ENCODE measurements at places on chromosomes 13 and 19.

GRCh38 chr13:100160450-100160849, 71.6 kb downstream of the PCCA start:
- no peak for DNase-seq

GRCh38 chr19:670609-671075, 5.5 kb upstream of the FSTL3 start:
- DNase-seq, result no peak

- DNase-seq, result no peak
Observed at GRCh38 chr13:96960379-96960778, 33.9 kb downstream of the OXGR1 start.

DNA sequence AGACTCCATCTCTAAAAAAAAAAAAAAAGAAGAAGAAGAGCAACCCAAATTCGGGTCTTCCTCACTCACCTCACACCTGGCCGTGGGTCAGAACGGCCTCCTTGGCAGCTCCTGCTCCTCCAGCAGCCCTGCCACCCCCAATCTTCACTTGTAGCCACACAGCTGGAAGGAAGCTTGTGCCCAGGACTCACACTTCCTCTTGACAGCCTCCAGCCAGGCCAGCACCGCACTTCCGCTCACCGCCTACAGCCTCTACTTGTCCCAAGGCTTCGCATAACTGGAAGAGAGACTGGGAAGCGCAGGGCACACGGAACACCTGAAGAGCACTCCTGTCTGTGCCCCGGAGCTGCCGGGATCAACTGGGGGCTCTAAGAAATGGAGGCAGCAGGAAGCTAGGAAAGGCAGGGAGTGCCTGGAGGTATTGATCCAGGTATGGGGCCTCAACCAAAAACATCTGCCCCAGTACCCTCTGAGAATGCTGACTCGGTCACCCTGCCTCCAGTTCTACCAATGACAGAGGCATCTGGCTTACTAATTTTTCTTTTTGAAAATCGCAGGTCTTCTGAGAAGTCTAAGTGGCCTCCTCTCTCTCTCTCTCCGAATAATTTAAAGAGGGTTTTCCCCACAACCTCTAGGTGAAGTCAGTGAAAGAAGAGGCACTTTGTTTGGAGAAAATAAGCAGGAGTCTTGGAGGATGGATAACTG, 31.1 kb upstream of the ATP12A start:
- no peak for DNase-seq

GRCh38 chr13:42219051-42219450, 52.9 kb upstream of the AKAP11 start:
- DNase-seq, result no peak

- DNase-seq, result no peak
Observed at GRCh38 chr19:41123716-41124294, 9.6 kb downstream of the CYP2F1 start.

GRCh38 chr19:57759096-57759495, 10.4 kb upstream of the ZNF586 start:
- no peak for DNase-seq

DNA sequence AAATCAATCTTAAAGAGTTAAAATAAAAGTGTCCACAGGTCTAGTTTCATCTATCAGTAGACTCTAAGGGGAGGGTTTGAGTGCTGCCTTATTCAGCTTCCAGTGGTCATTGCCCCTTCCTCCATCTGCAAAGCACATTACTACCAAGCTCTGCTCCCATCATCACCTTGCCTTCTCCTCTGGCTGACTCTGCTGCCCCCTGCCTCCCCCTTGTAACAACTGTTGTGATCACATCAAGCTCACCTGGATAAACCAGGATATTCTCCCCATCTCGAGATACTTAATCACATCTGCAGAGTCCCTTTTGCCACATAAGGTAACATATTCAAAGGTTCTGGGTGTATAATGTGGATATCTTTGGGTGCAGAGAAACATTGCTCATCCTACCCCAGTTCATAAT, 43.3 kb upstream of the GPC6 start:
- no peak for DNase-seq

DNA sequence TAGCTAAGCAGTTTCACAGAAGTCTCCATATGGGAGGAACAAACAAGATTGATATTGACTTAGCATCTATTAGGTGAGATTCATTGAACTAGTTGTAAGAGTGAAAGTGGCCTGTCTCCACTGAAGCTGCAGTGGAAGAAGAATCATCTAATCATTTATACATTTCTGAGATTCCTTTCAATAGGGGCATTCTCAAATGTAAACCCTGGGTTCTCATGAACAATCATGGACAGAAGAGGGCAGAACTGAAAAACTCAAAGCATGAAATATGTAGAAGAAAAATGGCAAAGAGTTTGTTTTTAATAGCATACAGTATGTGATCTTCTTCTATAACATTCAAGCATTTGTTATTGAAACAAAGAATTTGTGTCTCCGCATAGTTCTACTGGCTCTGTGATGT, 17.6 kb upstream of the POSTN start:
- DNase-seq, result no peak

GRCh38 chr13:80334597-80335260, 6.2 kb downstream of the SPRY2 start:
- DNase-seq, result no peak

DNA sequence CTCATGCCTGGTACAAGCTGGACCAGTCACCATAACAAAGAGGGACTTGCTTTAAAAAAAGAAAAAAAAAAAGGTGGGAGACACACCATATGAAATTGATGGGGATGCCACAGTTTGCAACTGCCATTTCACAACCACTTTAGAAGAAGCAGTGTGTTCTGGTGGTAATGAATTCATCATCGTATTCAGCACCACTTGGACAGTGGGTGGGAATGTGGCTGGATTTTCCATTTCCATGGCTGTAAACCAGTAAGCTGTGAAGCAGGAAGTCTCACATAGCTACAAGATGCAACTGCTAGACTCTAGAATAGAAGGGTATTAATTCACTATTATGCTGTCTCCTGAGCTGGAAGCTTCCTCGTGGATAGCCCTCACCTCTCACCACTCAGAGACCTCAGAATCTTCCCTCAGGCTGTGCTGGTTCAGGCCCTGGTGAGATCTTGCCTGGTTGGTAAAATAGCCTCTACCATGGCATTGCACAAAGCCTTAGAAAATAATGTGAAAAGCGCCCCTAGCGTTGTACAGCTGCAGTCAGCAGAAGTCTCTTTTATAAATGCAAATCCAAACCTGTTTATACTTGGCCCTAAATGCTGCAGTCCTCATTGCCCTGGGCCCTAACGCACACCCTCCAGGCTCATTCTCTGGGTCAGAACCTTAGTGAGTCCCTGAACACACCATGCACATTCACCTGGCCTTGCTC, 150.7 kb downstream of the KCTD15 start:
- DNase-seq, result no peak

- DNase-seq, result no peak
Observed at GRCh38 chr13:98466634-98467236, 110.2 kb downstream of the STK24 start.

GRCh38 chr13:21389124-21389523, 70.0 kb downstream of the ZDHHC20 start:
- no peak for DNase-seq

- DNase-seq, result no peak
Observed at GRCh38 chr19:2173388-2173766, 9.6 kb downstream of the DOT1L start.

DNA sequence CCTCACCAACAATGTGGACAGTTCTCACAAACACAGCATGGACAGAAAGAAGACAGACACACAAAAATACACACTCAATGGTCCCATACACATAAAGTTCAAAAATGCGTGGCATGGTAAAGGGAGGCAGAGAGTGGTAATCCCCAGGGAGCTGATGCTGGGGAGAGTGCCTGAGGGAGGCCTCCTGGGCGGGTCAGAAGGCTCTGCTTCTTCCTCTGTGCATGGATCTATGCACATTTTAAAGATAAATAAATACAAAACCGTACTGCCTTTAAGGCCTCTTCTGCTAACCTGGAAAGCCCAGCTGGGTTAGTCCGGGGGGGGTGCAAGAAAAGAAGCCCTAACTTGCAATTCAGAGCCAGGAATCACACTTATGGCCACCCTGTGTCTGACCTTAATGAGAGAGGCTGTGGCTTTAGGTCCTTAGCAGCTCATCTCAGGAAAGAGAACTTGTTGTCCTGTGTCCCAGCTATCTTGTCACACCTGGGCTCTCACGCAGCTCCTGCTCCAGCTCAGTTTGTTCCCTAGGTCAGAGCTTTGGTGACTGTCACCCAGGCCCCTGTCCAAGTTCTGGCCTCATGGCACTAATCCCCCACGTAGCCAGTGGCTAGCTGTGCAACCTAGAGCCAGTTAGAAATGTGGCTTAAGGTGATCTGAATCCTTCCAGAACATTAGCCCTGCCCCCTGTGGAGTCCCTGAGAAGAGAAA, 28.5 kb downstream of the POP4 start:
- no peak for DNase-seq

- no peak for DNase-seq
Observed at GRCh38 chr19:12715929-12716328, 7.8 kb downstream of the TNPO2 start.

- no peak for DNase-seq
Observed at GRCh38 chr13:66344805-66345517, 885.2 kb downstream of the PCDH9 start.

- DNase-seq, result no peak
Observed at GRCh38 chr13:107516517-107516916, 698.8 kb downstream of the LIG4 start.

DNA sequence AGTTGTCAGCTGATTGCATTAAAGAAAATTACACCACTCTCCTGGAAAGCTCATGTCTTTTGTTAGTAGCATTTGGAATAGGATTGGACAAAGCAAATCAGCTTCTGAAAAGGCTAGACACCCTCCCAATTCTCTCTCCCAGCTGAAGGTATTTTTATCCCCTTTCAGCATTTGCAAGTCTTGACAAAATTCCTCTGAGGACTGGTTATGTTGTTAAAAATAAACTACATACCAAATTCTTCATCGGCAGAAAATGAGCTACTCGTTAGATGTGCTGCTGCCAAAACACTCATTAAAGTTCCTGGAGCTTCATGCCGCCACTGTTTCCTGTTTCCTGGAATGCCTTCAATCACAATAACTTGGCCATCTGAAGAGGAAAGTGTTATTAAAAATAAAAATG, 37.1 kb downstream of the UTP14C start:
- no peak for DNase-seq

DNA sequence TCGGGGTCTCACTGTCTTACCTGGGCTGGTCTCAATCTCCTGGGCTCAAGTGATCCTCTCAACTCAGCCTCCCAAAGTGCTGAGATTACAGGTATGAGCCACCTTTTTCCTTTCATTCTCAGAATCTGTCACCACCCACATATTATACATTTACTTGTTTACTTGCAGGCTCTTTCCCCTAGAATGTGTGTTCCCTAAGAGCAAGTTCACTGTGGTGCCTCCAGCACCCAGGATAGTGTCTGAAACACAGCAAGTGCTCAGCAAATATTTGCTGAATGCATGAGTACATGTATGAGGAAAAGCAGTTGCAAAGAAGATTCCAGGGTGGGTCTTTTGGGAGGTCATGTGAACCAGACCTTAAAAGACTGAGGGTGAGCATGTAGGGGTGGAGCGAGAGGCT, 96.8 kb downstream of the RGCC start:
- DNase-seq, result no peak

GRCh38 chr19:39829702-39830275, 4.2 kb downstream of the DYRK1B start:
- DNase-seq, result no peak

- no peak for DNase-seq
Observed at GRCh38 chr13:91292630-91293221, 54.8 kb upstream of the MIR17HG start.

- no peak for DNase-seq
Observed at GRCh38 chr19:19271828-19272599, 1.1 kb downstream of the TM6SF2 start.
